NCI-H748 treated with DMSO at 0.1 percent for 48 hours (cell line): ENCODE measurements at places on chromosomes 3 and 15.

- DNase-seq = no peak
These were observed 90.1 kb upstream of the MYO5C start for GRCh38 chr15:52385670-52386069.

GRCh38 chr15:50106457-50106856 lies 12.6 kb downstream of the ATP8B4 start:
- no peak for DNase-seq

DNA sequence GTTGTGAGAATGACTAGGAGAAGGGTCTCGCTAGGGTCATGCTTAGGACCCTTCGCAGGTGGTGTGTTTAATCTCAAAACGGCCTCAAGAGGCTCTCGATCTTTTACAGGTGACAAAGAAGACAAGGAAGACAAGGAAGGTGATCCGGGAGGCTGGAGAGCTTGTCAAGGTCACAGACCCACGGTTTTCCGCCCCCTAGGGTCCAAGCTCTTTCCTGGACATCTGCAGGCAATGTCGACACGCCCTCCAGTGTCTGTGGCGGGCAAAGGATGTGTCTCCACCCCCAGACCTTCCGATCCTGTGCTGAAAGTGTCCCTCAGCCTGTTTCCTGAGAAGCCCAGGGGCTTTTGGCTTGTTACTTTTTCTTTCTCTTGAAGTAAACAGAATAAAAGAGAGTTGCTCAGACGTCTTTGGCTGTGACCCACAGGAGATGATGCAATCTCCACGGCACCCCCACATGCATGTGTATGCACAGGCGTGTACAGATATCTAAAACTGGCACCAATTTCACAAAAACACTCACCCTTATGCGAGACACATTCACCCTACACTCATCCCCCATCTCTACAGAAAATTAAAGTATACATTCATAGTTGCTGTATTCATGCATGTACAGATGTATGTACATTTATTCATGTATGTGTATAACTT lies 108.8 kb downstream of the KLF13 start:
- peak; percentile 40 for DNase-seq

DNA sequence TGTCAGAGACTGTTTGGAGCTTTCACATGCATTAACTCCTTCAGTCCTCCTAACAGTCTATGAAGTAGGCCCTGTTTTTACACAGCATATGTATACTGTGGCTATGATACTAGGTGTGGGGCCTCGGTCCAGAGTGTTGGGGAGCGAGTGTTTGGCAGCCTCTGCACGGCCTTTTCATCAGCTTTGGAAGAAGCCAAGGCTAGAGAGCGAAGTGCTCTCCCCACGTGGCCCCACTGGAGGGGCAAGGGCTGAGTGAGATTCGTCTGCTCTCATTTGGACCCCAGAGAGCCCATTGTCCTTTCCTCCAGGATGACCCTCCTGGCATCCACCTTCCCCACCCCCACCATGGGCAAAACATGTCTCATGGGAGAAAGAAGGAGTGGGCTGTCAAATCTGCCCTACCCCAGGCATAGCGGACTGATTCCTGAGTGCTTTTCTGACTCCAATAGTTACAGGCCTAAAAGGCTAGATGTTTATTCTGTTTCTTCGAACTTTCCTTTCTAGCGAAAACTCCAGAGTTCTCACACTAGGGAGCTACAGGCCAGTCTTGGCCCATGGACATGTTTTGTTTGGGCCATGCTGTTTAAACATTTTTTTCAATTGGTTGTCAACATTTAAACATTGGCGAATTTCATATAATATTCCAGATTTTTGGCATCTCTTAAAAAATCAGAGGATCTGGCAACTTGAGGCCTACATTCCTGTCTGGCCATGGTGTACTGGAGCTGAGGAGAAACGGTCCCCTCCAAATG lies 76.0 kb downstream of the EEFSEC start:
- no peak for DNase-seq

GRCh38 chr3:118859950-118860349 lies 174.7 kb downstream of the IGSF11 start:
- no peak for DNase-seq

DNA sequence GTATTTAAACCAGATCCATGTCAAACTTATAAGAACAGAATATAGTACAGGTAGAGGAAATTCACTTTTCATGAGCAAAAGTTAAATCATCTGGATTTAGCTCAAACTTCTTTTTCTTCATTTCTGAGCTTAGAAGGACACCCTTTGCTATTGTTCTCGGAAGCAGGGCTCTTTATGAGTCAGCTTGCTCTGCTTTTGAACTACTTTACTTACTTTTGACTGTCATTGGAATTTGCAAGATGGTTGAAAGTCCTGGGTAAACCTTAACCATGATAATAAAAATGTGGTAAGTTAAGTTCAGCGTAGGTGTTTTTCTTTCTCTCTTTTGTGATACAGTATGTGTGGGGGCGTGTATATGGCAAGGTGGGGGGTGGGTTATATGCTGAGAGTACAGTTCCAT lies 312.7 kb upstream of the DPH6 start:
- no peak for DNase-seq

DNA sequence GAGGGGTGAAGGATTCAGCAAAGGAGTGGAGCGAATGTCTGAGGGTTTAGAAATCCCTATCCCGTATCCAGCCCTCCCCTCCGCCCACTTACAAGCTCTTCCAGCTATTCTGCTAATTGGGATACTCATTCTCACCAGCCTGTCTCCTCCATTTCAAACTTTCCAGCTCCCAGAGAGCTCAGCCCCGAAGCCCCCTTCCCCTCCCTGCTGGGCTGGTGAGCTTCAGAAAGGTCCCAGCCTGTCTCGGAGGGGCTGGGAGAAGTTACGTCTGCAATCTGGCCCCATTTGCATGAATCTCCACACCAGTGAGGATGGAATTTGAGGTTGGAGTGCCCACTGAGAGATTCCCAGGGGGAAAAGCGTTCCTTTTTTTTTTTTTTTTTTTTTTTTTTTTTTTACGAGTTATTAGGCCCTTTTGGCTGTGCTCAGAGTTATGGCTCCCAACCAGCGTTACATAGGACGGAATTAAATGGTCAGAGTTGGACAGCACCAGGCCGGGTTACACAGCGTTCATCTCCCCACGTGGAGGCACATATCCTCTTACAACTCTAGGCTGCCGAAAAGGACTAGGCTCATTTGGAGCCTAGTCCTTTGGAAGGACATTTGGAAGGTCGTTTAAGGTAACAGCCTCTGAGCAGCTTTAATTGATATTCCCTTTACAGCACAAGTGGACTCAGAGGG lies 34.6 kb downstream of the FGD5 start:
- DNase-seq = no peak

- DNase-seq = no peak
These were observed 83.4 kb upstream of the NANOGP8 start for GRCh38 chr15:35168464-35168863.

- DNase-seq = no peak
These were observed 84.5 kb upstream of the NMNAT3 start for GRCh38 chr3:139762302-139762701.

- no peak for DNase-seq
These were observed 220.3 kb downstream of the SOX2 start for GRCh38 chr3:181932039-181932438.

DNA sequence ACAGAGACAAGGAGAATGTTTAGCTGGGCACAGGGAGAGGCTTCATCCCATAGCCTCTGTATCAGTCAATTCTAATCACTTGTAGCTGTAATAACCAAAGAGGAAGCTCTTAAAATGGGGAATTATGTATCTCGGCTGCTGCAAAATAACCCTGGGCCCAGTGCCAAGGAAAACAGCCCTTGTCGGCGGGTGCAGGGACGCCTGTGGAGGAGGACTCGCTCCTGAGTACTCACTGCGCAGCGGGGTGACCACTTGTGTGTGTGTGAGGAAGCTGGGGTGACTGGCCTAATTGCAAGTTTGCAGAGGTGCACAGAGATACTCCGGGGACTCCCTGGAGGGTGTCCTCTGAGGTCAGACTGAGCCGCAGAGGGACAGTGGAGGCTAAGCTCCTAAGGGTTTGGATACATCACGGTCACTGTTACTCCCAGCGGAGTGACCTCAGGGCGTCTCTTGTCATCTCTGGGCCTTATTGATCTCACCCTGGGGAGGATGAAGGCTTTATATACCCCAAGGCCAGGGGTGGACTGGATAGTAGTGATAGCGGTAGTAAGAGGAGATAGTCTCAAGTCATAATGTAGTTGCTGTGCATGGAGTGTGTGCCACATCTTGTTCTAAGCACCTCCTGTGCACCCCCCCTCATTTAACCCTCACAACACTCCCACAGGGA lies 37.2 kb downstream of the SLC6A6 start:
- peak; percentile 78 for DNase-seq

- no peak for DNase-seq
These were observed 45.1 kb downstream of the SEMA5B start for GRCh38 chr3:122982216-122983185.

- DNase-seq = no peak
These were observed 443.3 kb downstream of the GABRG3 start for GRCh38 chr15:27414168-27414870.
